Glomerular endothelial cell (primary cell): ENCODE measurements at places on chromosomes 16 and 17. TPM values are rescaled to one million over a fixed set of nuclear protein-coding genes. Genes with fewer than 3 reads are reported as not detected.

DNA sequence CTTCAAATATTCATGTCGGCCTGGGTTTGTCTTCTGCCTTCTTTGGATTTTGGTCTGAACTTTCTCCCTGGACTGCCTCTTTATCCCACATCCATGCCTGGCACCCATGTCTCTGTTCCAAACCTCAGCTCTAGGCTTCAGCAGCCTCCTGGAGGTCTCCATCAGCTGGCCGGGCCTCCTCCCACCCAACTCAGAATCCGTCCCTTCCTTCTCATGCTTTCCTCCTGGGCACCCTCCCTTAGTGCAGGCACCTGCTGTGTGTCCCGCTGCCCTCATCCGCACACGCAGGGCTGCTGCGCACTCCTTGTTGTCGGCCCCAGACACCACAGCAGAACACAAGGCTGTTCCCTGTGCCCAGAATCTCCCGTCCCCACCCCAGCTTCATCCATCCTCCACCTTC is 14.0 kb downstream of the LDHD start:
- DNase-seq: no peak

DNA sequence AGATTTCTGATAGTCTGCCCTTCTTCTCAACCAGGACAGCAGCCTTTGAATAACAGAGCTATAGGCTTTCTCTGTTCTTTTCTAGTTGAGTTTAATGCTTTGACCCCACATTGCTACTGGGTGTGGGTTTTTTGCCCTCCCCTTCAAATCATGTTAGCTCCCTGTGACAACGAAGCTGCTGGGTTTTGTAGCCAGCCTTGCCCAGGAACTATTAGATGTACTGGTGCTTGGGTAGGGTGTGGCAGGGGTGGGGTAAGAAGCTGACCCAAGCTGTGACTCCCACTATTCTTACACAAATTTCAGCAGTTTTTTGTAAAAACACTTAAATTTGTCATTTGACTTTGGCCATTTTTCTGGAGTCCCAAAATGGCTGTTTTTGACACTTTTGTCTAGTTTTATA is 69.7 kb downstream of the NLK start:
- DNase-seq: no peak

DNA sequence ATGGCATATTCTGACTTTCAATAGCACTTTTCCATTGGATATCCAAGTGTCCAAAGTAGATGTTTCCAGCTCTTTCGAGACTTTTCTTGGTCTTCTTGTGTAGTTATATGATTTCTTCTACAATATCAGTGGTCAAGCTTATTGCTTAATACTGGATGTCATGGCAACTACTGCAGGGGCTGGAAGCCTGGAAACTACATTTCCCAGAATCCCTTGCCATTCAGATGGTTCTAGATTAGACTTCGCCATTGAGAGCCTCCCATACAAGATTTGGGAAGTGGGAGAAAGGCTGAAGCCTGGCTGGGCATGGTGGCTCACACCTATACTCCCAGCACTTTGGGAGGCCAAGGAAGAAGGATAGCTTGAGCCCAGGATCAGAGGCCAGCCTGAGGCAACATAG is 153.6 kb downstream of the C16orf95 start:
- DNase-seq: no peak

- no peak for DNase-seq
These were observed 1.1 kb downstream of the IRX6 start for GRCh38 chr16:55325080-55325447.

GRCh38 chr17:14307560-14308024 is 6.7 kb downstream of the HS3ST3B1 start:
- no peak for DNase-seq

SEZ6L2 gene
- 6.9 and 9.8 TPM in 2 replicates for total RNA-seq
